HT1080 (cell line): ENCODE measurements at places on chromosomes 13 and 19.

GRCh38 chr13:39531646-39532045 is 71.3 kb downstream of the LHFPL6 start:
- peak; percentile 3 for DNase-seq

DNA sequence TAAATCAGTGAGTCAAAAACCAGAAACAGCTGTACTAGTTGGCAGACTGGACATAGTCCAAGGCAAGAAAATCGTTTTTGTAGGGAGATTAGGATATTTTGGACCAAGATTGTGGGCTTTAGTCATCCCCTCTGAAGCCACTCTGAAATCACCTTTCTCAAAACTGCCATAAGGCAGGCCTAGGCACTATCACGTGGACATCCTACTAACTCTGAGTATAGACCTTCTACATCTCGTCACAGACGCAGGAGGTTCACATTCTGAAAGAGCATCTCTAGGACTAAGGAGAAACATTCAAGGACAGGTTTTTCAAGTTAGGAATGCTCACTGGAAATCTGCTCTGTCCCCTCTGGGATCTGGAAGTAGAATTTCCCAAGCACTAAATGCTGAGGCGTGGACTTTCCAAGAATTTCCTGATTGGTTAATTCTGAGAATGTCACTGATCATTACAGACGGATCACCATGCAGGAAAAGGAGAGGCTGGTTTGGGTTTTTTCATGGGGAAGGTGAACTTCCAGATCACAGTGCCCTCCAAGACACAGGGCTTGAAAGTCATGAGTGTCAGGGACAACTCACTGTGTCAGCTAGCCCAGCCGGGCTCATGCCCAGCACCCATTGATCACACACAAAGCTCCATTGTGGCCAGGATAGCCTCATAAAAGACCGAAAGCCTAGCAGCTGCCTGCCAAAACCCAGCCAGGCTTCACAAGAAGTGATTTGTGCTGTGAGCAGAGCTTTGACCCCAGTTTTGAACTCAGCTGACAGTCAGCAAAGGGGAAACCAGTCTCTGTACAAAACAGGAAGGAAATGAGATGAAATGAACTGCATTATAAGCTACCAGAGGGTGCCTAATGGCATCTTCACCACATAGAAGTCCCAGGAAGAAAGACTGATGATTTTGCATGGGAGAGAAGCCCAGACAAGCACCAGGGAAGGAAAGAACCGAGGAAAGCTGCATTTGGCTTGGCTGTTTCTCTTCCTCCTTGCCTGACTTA is 2.7 kb upstream of the RUBCNL start:
- peak; percentile 52 for DNase-seq

DNA sequence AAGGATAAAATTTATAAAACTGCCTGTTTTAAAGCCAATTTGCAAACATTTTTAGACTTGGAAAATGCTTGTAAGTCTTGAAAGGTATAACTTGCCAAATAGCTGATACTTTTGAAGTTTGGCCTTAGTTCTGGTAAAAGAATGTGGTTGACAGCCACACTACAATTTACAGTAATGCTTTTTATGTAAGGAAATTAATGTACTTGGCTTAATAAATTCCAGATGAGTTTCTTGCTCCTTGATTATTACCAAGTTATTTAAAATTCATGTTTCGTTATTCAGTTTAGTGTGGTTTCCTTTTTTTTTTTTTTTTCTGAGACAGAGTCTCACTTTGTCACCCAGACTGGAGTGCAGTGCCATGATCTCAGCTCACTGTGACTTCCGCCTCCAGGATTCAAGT is 14.9 kb downstream of the LMO7 start:
- no peak for DNase-seq

GRCh38 chr13:99119656-99120055 is 81.0 kb upstream of the UBAC2 start:
- peak; percentile 15 for DNase-seq

DNA sequence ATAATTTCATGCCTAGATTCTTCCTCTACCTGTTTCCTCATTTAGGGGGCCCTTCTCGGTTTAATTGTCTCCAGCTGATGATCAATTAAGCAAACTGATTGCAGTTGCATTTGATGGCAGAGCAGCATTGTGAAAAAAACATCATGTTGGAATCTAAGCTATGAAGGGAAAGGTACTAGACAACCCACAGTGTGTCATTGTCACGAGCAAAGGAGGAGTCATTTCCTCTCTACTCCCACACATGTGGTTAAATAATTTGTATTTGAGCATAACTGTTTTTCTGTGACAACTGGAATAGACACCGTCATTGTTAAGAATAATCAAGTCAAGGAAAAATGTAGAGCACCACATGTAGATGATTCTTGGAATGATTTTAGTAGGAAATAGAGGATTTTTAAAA is 240.3 kb downstream of the DCT start:
- peak; percentile 82 for DNase-seq

- DNase-seq = peak; percentile 98
Observed at GRCh38 chr19:38684078-38684861, 36.8 kb downstream of the ACTN4 start.

- DNase-seq = no peak
Observed at GRCh38 chr13:71758828-71759227, 108.2 kb downstream of the DACH1 start.

DNA sequence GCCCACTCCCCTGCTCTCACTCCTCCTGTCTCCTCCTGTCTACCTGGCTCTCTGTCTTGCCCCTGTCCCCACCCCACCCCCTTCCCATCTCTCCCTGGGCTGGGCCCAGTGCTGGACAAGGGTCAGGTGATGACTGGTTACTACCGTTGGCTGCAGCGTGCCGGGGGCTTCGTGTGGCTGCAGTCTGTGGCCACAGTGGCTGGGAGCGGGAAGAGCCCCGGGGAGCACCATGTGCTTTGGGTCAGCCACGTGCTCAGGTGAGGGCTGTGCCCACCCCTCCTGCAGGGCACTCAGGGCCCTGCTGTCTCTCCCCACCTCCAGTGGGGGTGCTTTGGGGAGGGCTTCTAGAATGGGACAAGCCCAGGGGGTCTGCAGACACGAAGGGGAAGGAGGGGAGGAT is 7.6 kb downstream of the TMEM160 start:
- no peak for DNase-seq

- DNase-seq = no peak
Observed at GRCh38 chr13:111558700-111559088, 238.3 kb downstream of the TEX29 start.

- DNase-seq = no peak
Observed at GRCh38 chr13:40433001-40433400, 233.4 kb downstream of the FOXO1 start.

GRCh38 chr13:51357928-51358595 is 18.6 kb downstream of the SERPINE3 start:
- no peak for DNase-seq

GRCh38 chr19:15042826-15043225 is 6.5 kb upstream of the CASP14 start:
- DNase-seq = no peak

DNA sequence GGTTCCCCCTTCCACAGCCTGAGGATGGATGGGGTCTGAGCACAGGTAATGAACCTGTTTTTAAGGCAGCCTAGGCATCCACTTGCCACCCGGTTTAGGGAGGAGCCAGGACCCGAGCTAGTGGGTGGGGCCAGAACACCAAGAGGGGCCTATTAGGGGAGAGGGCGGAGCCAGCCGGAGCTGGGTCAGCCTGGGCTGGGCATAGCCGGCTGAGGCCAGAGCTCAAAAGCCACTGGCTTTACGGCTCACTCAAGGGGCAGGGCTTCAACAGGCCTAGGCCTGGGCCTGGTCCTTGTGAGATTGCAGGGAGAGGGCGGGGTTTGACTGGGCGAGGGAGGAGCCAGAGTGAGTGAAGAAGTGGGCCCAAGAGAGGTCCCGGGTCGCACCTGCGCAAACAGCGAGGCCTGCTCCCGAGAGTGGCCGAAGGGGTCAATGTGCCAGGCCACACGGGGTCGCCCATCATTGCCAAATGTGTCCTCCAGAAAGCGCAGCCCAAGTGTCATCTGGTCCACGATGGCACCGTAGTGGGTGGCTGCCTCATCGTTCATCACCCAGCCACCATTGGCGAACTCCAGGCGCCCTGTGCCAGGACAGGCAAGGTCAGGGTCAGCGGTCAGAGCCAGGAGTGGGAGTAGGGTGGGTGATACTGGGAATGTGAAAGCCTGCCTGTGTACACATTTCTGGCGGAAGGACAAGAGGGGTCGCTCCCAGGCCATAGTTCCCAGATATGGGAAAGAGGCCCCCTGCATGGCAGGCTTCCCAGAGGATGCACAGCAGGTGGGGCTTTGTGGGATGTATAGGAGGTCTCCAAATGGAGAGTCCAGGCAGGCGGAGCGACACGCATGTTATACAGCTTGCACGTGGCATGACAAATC is 1.9 kb downstream of the MAN2B1 start:
- DNase-seq = no peak

DNA sequence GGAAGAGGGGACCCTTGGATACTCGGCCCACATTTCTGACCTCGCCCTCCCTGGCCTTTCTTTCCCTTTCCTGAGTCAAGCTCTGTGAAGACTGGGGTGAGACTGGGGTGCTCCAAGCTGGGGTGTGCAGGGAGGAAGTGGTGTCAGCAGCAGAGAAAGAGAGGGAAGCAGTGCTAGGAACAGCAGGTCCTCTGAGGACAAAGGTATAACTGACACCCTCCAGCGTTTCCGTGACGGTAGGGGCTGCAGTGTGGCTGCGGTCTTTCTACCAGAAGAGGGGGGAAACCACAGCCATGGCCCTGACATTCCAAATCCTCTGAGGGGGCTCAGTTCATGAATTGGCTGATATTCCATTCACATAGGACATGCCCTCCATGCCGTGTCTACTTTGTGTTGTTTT is 1.1 kb downstream of the KIR3DL2 start:
- DNase-seq = no peak

DNA sequence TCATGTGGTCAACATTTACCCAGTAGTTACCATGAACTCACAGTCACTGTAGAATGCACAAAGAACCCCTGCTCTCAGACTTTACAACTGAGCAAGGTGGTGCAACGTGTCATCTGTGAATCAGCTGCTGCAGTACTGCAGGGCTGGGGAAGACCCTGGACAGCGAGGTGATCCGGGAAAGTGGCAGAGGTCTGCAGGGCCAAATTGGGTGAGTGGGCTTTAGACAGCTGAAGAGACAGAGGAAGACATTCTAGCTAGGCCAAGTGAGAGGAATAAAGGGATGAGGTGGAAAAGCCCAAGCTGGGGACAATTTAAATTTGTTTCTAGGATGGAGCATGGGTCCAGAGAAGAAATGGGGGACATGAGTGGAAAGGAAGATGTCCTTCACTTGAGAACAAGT is 270.5 kb downstream of the DCLK1 start:
- no peak for DNase-seq

- peak; percentile 35 for DNase-seq
Observed at GRCh38 chr19:55196803-55197202, 12.5 kb downstream of the PTPRH start.

DNA sequence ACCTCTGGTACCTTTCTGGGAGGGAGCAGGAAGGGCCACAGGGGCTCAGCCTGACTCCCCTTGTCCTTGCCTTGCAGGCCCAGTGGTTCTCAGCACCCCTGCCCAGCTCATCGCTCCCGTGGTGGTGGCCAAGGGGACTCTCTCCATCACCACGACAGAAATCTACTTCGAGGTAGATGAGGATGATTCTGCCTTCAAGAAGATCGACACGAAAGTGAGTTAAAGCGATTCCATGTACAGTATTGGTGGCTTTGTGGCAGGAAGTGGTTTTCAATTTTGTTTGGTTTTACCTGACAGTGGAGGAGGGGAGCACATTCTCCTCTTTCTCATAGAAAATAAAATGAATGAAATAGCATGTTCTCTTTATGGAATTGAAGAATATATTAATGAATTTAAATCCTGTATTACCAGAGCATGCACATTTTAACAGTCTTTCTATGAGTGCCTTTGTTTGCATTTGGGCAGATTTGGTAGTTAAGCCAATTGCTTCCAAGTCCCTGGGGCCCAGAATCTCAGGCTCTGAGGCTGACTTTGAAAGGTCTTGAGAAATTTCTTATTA is 4.1 kb downstream of the MAB21L1 start:
- DNase-seq = no peak

DNA sequence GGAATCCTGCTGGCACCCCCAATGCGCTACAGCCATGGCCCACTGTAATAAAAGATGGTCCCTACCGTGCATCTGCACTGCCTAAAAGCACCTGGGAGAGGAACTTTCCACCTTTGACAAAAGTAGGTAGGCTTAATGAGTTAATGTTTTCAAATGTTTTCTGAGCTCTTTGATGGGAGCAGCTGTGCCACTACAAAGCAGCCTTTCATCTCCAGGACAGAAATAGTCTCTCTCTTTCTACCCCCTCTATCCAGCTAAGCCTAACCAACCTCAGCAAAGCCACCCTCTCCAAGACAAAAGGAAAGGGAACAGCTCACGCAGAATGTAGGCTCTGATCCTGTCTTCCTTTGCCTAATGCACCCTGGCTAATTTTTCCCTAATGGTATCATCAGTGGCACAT is 560.2 kb downstream of the UQCRFS1 start:
- DNase-seq = no peak

DNA sequence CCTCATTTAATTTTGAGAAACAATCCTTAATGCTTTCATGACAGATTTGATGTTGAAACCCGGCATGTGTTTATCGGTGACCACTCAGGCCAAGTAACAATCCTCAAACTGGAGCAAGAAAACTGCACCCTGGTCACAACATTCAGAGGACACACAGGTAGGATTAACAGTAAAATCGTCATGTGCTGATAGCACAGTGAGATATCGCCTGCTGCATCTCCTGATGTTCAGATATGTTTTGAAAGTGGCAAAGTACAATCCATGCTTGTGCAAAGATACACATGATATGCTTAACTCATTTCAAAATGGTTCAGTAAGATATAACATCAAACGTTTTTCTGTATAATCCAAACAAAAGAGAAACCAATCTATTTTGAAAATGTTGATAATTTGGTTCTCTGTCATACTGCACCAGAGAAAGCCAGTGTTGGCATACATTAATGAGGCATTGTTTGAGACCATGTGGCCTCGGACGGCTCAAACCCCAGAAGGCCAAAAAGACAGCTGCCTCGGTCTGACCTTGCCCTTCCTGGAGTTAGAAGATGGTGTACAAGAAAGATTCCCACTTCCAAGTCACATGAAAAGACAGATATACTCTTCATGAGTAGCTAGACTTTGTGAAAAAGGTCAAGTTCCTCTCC is 76.2 kb downstream of the DHRS12 start:
- no peak for DNase-seq

DNA sequence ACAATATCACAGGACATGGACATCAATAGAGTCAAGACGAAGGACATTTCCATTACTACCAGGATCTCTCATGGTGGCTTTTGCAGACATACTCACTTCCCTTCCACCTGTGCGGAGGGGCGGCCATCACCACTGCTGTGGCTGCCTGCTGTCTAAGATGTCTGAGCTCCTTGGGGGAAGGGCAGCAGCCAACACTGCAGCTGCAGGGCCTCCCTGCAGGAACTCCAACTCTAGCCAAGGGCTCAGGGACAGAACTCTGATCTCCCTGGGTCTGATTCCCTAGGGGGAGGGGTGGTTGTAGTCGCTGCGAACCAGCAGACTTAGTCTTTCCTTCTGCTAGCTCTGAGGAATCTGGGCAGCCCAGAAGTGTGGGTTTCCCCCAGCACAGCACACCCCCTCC is 78.9 kb upstream of the ANKRD10 start:
- DNase-seq = no peak

GRCh38 chr13:44306371-44307192 is 67.0 kb upstream of the SERP2 start:
- peak; percentile 100 for DNase-seq

GRCh38 chr19:2477732-2478191 is 1.8 kb downstream of the GADD45B start:
- peak; percentile 50 for DNase-seq
